ENCODE measurements at places on chromosomes 4 and X. TPM values are rescaled to one million over a fixed set of nuclear protein-coding genes. Genes with fewer than 3 reads are reported as not detected.

The USP46 gene
- total RNA-seq: 16.7 TPM

The CSAG3 gene
- not detected for total RNA-seq

The CNGA2 gene
- not detected for total RNA-seq

The SMIM10L2A gene
- total RNA-seq: 1.6 TPM

The RNF128 gene
- under 0.01 TPM for total RNA-seq

The CCNB3 gene
- under 0.01 TPM for total RNA-seq

Measured in skeletal muscle tissue (tissue), 5 donors.